B cell (primary cell): ENCODE measurements at places on chromosomes 16 and 17. TPM values are rescaled to one million over a fixed set of nuclear protein-coding genes. Genes with fewer than 3 reads are reported as not detected.
A peak's percentile ranks its signal among the peaks of the same experiment; 100 is the strongest.

USP22 gene
- polyA plus RNA-seq, result 74.3 and 177 TPM in 2 replicates

MT1A gene
- polyA plus RNA-seq, result not detected in 2 replicates

MYH11 gene
- polyA plus RNA-seq, result 0.16 and 0.23 TPM in 2 replicates

KRTAP9-4 gene
- polyA plus RNA-seq, result not detected in 2 replicates

DNA sequence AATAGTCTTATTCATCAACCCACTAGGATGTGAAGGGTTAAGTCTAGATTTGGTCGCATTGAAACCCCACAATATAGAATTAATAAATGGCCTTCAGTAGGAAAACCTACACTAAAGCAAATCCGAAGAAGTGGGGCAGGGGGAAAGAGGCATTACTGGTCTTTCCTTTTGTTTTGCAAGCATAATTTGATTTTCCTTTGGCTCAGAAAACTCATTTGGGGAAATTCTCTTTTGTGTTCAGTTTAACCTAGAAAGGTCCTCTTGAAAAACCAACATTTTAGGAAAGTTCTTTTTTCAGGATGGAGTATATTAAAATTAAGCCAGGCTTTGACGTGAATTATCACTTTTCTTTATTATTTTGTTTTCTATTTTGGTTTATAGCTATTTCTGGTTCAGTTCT, 31.7 kb downstream of the ERCC4 start:
- H3K27ac ChIP-seq, result no peak overlapping the region
- peaks cover 4% of the 10 kb centered on the region for H3K36me3 ChIP-seq

SLFN12L gene
- polyA plus RNA-seq, result 0.43 and 0.97 TPM in 2 replicates

ZMYND15 gene
- 0.72 and 0.82 TPM in 2 replicates for polyA plus RNA-seq

TM4SF5 gene
- not detected in 2 replicates for polyA plus RNA-seq

- H3K27ac ChIP-seq, result no peak overlapping the region
- H3K27me3 ChIP-seq, result no peaks in the 10 kb centered on the region
- no peaks in the 10 kb centered on the region for H3K4me1 ChIP-seq
- H3K4me3 ChIP-seq, result no peak overlapping the region
These were observed 195.8 kb upstream of the GSE1 start for GRCh38 chr16:85417156-85417860.

DNA sequence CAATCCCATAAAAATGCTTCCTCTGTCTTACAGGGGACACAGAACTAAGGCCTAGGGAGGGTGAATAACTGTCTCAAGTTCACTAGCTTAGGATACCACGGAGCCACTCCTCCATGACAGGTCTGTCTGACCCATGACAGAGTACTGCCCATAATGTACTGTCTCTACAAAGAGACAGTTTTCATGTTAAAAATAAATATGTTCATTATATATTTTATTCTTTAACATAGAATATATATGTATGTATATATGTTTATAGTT, 28.3 kb upstream of the DYNLRB2 start:
- no peak overlapping the region for H3K4me3 ChIP-seq
- no peaks in the 10 kb centered on the region for H3K4me1 ChIP-seq
- DNase-seq, result no peak
- no peaks in the 10 kb centered on the region for H3K36me3 ChIP-seq
- no peak overlapping the region for H3K27ac ChIP-seq
- no peaks in the 10 kb centered on the region for H3K27me3 ChIP-seq

EPN3 gene
- not detected in 2 replicates for polyA plus RNA-seq

DNA sequence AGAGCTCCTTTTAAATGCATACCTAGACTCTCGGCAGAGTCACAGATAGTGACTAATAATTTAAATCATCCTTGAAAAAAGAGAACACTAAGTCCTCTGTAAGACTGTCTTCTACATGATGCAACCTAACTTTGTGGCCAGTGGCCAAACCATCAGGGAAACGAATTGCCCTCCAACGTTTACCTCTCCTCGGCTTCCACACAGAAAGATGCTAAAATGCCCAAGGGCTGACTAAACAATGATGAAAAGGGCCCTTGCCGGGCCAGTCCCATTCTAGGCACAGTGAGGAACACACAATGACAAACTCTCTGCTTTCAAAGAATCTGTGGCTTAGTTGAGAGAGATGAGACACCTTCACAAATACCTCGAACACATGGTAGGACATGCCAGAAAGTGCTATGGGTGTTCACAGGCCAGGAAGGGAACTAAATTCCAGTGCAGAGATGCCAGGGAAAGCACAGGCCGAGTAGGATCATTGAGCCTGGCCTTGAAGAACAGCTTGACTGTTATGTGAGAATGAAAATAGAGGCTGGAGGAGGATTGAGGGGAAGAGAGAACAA, 35.3 kb upstream of the PITPNM3 start:
- no peaks in the 10 kb centered on the region for H3K4me1 ChIP-seq
- H3K4me3 ChIP-seq, result no peak overlapping the region
- peaks cover 63% of the 10 kb centered on the region for H3K36me3 ChIP-seq
- no peak overlapping the region for H3K27ac ChIP-seq
- no peaks in the 10 kb centered on the region for H3K27me3 ChIP-seq
- no peak for DNase-seq

DNA sequence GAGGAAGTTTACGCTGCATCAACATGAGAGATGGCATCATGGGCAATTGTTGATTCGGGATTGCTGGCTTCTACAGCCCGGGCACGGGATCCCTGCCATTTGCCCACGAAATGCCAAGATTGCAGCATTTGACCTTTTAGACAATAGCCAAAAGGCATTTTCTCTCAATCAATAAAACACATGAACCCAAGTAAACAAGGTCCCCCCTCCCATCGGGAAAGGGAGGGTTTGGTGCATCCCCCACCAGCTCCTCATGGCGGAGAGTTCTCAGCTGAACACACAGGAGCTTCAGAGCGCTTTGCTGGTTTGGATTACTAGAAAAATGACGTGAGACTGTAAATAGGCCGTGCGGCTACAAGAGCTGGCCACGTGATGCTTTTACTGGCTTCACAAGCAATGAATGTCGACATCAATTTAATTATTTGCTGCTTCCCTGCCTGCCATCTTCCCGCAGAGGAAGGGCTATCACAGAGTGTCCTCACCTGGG, 147.6 kb downstream of the C16orf95 start:
- DNase-seq, result no peak
- no peak overlapping the region for H3K4me3 ChIP-seq
- H3K4me1 ChIP-seq, result no peaks in the 10 kb centered on the region
- no peak overlapping the region for H3K27ac ChIP-seq

- no peak for DNase-seq
- no peaks in the 10 kb centered on the region for H3K36me3 ChIP-seq
- no peak overlapping the region for H3K4me3 ChIP-seq
- peaks cover 4% of the 10 kb centered on the region for H3K4me1 ChIP-seq
- no peaks in the 10 kb centered on the region for H3K27me3 ChIP-seq
- H3K27ac ChIP-seq, result no peak overlapping the region
These were observed 14.2 kb upstream of the CCL1 start for GRCh38 chr17:34377078-34377823.

DNA sequence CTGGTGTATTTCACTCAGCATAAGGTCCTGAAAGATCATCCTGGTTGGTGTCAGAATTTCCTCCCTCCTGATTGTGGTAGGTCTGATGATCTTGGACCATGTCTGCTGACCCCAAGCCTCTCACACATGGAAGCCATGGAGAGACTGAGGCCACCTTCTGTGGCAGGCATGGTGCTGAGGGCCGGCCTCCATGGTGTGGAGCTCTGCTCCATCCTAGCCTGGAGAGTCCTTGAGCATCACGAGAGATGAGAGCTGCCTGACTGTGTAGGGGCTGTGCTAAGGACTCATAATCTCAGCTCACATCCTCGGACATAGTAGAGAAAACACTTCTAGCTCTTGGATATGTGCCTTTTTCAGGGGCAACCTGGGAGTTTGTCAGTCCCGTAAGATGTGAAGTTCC, 40.6 kb downstream of the MPRIP start:
- no peak overlapping the region for H3K4me3 ChIP-seq
- peaks cover 8% of the 10 kb centered on the region for H3K36me3 ChIP-seq
- H3K27me3 ChIP-seq, result no peaks in the 10 kb centered on the region
- H3K4me1 ChIP-seq, result peaks cover 2% of the 10 kb centered on the region
- no peak for DNase-seq
- no peak overlapping the region for H3K27ac ChIP-seq

DNA sequence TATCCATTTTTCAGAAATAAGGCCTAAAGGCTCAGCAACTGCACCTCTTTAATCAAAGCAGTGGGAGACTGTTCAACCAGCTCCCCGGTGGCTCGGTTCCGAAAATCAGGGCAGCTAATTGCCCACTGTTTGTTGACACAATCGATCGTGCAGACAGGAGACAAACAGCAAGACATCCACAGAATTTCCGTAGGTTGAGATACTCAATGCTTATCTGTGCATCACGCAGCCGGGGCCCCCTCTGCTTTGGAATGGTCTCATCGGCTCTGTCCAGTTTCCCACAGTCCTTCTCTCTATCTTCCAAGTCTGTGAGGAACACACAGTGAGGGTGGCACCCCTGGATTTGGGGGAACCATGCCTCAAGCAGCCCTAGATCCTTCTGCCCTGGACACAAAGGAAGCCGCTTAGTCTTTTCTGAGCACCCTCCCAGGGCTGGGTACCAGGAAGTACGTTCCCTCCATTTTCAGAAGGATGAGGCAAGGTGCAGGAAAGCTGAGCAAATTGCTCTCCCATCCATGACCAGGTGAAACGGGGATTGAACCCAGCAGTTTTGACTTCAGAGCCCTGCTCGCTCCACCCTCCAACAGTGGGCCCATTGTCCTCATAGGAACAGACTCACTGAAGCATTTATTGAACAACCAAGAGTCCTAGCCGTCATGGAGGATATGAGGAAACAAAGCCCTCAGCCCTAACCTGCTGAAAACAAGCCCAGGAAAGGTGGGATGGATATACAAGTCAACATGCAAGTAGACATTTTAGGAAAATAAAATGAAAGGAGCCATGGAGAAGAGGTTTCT, 70.7 kb downstream of the C16orf95 start:
- no peak overlapping the region for H3K4me3 ChIP-seq
- no peaks in the 10 kb centered on the region for H3K36me3 ChIP-seq
- no peaks in the 10 kb centered on the region for H3K4me1 ChIP-seq
- H3K27me3 ChIP-seq, result no peaks in the 10 kb centered on the region

GRCh38 chr17:74770498-74771318, 5.4 kb downstream of the NAT9 start:
- peaks cover 6% of the 10 kb centered on the region for H3K4me1 ChIP-seq
- H3K4me3 ChIP-seq, result no peak overlapping the region
- peak; percentile 78 for DNase-seq
- H3K36me3 ChIP-seq, result peaks cover 1% of the 10 kb centered on the region
- H3K27ac ChIP-seq, result no peak overlapping the region
- no peaks in the 10 kb centered on the region for H3K27me3 ChIP-seq

ZP2 gene
- not detected in 2 replicates for polyA plus RNA-seq

PYY gene
- polyA plus RNA-seq, result 0.19 TPM in 1 of 2 replicates, not detected in the other

KRT32 gene
- polyA plus RNA-seq, result not detected in 2 replicates

ZCCHC14 gene
- polyA plus RNA-seq, result 0.70 and 1.2 TPM in 2 replicates

DNA sequence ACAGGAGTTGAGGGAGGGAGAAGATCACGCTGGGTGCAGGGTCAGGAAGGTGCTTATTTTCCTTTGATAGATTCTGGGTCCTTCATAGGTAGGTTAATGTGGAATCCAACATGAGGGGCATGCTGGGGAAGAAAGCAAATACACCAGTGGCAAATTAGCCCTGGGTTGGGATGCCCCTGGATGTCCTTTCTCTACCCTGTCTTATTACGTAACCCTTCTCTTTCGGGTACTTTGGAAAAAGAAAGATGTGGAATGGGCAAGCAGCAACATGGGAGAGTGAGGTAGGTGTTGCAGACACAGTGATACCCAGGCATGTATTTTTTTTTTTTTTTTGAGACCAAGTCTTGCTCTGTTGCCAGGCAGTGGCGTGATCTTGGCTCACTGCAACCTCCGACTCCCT, 9.1 kb downstream of the SLC7A6 start:
- H3K27ac ChIP-seq, result peak overlapping the region; percentile 67
- H3K27me3 ChIP-seq, result no peaks in the 10 kb centered on the region
- H3K4me3 ChIP-seq, result no peak overlapping the region
- DNase-seq, result no peak

DNA sequence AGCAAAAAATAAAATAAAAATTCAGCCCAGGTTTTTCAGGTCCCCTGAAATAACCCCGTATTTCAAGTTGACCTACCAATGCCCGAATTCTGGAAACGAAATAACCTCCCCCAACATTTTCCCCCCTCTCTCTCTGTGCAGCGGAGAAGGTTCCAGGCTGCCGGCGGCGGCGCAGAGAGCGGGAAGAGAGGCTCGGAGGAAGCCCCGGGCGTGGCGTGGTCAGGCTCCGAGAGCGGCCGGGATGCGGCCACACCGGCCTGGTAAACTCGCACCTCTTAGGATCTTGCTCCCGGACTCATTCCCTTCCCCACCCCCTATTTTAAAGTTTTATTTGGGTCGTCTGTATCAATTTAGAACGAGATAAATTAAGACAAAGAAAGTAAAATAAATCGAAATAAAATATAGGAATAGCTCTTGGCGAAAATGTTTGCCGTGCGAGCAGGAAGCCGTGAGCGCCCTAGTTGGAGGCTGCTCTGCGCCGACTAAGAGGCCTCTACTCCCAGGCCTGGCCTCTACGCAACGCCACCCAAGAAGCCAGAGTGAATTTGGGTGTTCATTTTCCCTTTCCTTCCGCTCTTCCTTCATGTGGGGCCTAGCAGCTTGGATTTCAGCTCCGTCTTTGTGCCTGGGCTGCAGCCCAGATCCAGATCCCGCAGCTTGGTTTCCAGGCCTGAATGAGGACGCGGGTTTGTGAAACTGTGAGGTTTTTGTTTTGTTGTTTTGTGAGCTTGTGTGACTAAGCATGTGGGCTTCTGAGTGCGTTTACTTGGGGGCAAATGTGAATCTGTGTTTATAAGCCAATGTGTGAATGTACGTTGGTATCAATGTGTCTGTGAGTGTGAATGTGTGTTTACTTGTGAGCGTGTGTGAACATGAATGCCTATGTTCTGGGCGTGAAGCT, 1.5 kb upstream of the HOXB6 start:
- H3K27ac ChIP-seq, result no peak overlapping the region
- peaks cover 48% of the 10 kb centered on the region for H3K27me3 ChIP-seq
- no peak for DNase-seq

DNA sequence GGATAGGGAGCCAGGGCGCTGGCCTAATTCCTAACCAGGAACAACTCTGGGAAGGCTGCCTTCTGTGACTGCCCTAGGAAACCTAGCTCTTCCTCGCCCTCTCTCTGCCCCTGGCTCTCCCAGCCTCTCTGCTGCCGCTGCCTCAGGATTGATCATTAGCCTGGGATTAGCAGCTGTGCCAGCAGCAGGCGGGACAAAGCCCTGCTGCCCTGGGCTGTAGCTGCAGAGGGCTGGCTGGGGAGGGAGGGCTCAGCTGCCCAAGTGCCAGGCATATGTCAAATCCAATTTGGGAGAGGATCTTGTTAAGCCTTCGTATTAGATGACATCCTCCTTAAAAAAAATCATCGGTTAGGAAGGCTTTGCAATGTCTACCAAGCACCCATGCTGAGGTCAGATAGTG, 144.8 kb upstream of the CCL2 start:
- no peak for DNase-seq
- no peak overlapping the region for H3K27ac ChIP-seq
- no peaks in the 10 kb centered on the region for H3K4me1 ChIP-seq
- H3K4me3 ChIP-seq, result no peak overlapping the region
- H3K27me3 ChIP-seq, result peaks cover 4% of the 10 kb centered on the region
